ENCODE measurements at places on chromosomes 2 and 18. TPM values are rescaled to one million over a fixed set of nuclear protein-coding genes. Genes with fewer than 3 reads are reported as not detected.
A peak's percentile ranks its signal among the peaks of the same experiment; 100 is the strongest.

DIPK1C gene
- 0.36 TPM for total RNA-seq

MYOM1 gene
- 2.0 TPM for total RNA-seq

RIT2 gene
- not detected for total RNA-seq

CHRND gene
- 0.60 TPM for total RNA-seq

ERBB4 gene
- total RNA-seq: 5.3 TPM

CD28 gene
- 0.17 TPM for total RNA-seq

TMEM247 gene
- total RNA-seq: not detected

ANKMY1 gene
- total RNA-seq: 16.8 TPM

RPS27A gene
- 951 TPM for total RNA-seq

GAL3ST2 gene
- total RNA-seq: 0.19 TPM

ALLC gene
- total RNA-seq: not detected

MROH2A gene
- not detected for total RNA-seq

ADGRF3 gene
- 1.2 TPM for total RNA-seq

DLGAP1 gene
- 3.7 TPM for total RNA-seq

DNA sequence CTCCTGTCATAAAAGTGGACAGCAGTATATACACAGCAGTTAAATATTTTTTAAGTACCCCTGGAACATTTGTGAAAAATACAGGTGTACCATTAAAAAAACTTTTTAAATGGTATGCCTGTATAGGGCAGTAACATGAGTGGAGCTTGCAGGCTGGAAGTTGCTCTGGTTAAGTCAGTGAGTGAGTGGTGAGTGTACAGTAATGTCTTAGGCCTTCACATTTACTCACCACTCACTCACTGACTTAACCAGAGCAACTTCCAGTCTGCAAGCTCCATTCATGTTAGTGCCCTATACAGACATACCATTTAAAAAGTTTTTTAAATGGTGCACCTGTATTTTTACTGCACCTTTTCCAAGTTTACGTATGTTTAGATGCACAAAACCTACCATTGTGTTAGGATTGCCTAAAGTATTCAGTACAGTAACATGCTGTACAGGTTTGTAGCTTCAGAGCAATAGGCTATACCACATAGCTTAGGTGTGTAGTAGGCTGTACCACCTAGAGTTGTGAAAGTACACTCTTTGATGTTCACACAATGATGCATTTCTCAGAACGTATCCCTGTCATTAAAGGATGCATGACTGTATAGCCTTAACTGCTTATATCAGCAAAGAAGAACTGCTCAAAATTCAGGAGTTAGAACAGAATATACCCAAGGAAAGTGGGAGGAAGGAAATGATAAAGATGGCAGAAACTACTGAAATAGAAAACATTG lies 112.6 kb downstream of the EHBP1 start:
- peaks cover 4% of the 10 kb centered on the region for H3K36me3 ChIP-seq
- H3K4me1 ChIP-seq: peaks cover 6% of the 10 kb centered on the region
- H3K27me3 ChIP-seq: no peaks in the 10 kb centered on the region
- H3K4me3 ChIP-seq: no peak overlapping the region
- no peak for DNase-seq
- H3K27ac ChIP-seq: no peak overlapping the region

GRCh38 chr2:118834901-118835745 lies 12.3 kb downstream of the EN1 start:
- peak overlapping the region; percentile 77 for H3K4me3 ChIP-seq
- H3K4me1 ChIP-seq: peaks cover 6% of the 10 kb centered on the region
- DNase-seq: peak; percentile 67
- no peak overlapping the region for H3K27ac ChIP-seq
- no peaks in the 10 kb centered on the region for H3K36me3 ChIP-seq

- H3K27me3 ChIP-seq: peaks cover 29% of the 10 kb centered on the region
- DNase-seq: no peak
- H3K36me3 ChIP-seq: no peaks in the 10 kb centered on the region
Observed at GRCh38 chr2:130300258-130300969, 42.3 kb upstream of the IMP4 start.

GRCh38 chr18:62788876-62789275 lies 73.5 kb downstream of the PHLPP1 start:
- H3K4me1 ChIP-seq: peaks cover 53% of the 10 kb centered on the region
- no peaks in the 10 kb centered on the region for H3K36me3 ChIP-seq
- no peaks in the 10 kb centered on the region for H3K27me3 ChIP-seq
- H3K4me3 ChIP-seq: peak overlapping the region; percentile 1
- no peak for DNase-seq

- no peaks in the 10 kb centered on the region for H3K4me1 ChIP-seq
- no peaks in the 10 kb centered on the region for H3K36me3 ChIP-seq
- no peaks in the 10 kb centered on the region for H3K27me3 ChIP-seq
- no peak overlapping the region for H3K27ac ChIP-seq
Observed at GRCh38 chr2:223020971-223021675, 30.9 kb upstream of the KCNE4 start.

- no peak overlapping the region for H3K27ac ChIP-seq
- H3K4me1 ChIP-seq: no peaks in the 10 kb centered on the region
- H3K36me3 ChIP-seq: no peaks in the 10 kb centered on the region
- H3K27me3 ChIP-seq: no peaks in the 10 kb centered on the region
Observed at GRCh38 chr2:230267556-230267955, 42.0 kb downstream of the SP140 start.

- no peak overlapping the region for H3K4me3 ChIP-seq
- no peaks in the 10 kb centered on the region for H3K27me3 ChIP-seq
- DNase-seq: no peak
- H3K27ac ChIP-seq: no peak overlapping the region
- peaks cover 17% of the 10 kb centered on the region for H3K4me1 ChIP-seq
- H3K36me3 ChIP-seq: peaks cover 27% of the 10 kb centered on the region
Observed at GRCh38 chr2:127706215-127706990, 5.1 kb downstream of the SFT2D3 start.

- no peaks in the 10 kb centered on the region for H3K36me3 ChIP-seq
- H3K27me3 ChIP-seq: no peaks in the 10 kb centered on the region
- H3K27ac ChIP-seq: no peak overlapping the region
- H3K4me1 ChIP-seq: peaks cover 19% of the 10 kb centered on the region
Observed at GRCh38 chr2:9782197-9782719, 61.0 kb upstream of the TAF1B start.

GRCh38 chr18:51211552-51211951 lies 14.1 kb upstream of the MEX3C start:
- H3K27me3 ChIP-seq: no peaks in the 10 kb centered on the region
- H3K4me3 ChIP-seq: no peak overlapping the region
- H3K4me1 ChIP-seq: peaks cover 1% of the 10 kb centered on the region
- DNase-seq: no peak
- H3K27ac ChIP-seq: no peak overlapping the region

GRCh38 chr2:180385601-180386201 lies 378.6 kb upstream of the CWC22 start:
- H3K4me1 ChIP-seq: no peaks in the 10 kb centered on the region
- H3K36me3 ChIP-seq: no peaks in the 10 kb centered on the region
- no peaks in the 10 kb centered on the region for H3K27me3 ChIP-seq
- no peak for DNase-seq
- H3K4me3 ChIP-seq: no peak overlapping the region

- H3K4me1 ChIP-seq: peaks cover 18% of the 10 kb centered on the region
- no peak for DNase-seq
- H3K27ac ChIP-seq: peak overlapping the region; percentile 40
- no peaks in the 10 kb centered on the region for H3K36me3 ChIP-seq
- H3K4me3 ChIP-seq: peak overlapping the region; percentile 84
- peaks cover 64% of the 10 kb centered on the region for H3K27me3 ChIP-seq
Observed at GRCh38 chr2:236180076-236180816, 12.1 kb upstream of the GBX2 start.

GRCh38 chr18:77754475-77755044 lies 504.9 kb downstream of the GALR1 start:
- no peaks in the 10 kb centered on the region for H3K36me3 ChIP-seq
- DNase-seq: no peak
- H3K27ac ChIP-seq: no peak overlapping the region
- peaks cover 40% of the 10 kb centered on the region for H3K27me3 ChIP-seq
- no peak overlapping the region for H3K4me3 ChIP-seq

GRCh38 chr2:203750346-203751068 lies 44.1 kb downstream of the CD28 start:
- no peak overlapping the region for H3K27ac ChIP-seq
- no peak overlapping the region for H3K4me3 ChIP-seq
- DNase-seq: no peak
- H3K36me3 ChIP-seq: no peaks in the 10 kb centered on the region
- no peaks in the 10 kb centered on the region for H3K4me1 ChIP-seq
- no peaks in the 10 kb centered on the region for H3K27me3 ChIP-seq

- peaks cover 35% of the 10 kb centered on the region for H3K4me1 ChIP-seq
- peaks cover 8% of the 10 kb centered on the region for H3K36me3 ChIP-seq
- H3K27me3 ChIP-seq: peaks cover 10% of the 10 kb centered on the region
- no peak overlapping the region for H3K4me3 ChIP-seq
- H3K27ac ChIP-seq: no peak overlapping the region
Observed at GRCh38 chr2:238868067-238868524, 20.2 kb downstream of the TWIST2 start.

- no peak for DNase-seq
- peak overlapping the region; percentile 59 for H3K4me3 ChIP-seq
- H3K27me3 ChIP-seq: peaks cover 83% of the 10 kb centered on the region
- no peak overlapping the region for H3K27ac ChIP-seq
- no peaks in the 10 kb centered on the region for H3K4me1 ChIP-seq
Observed at GRCh38 chr2:229712136-229712535, 2.2 kb downstream of the DNER start.

DNA sequence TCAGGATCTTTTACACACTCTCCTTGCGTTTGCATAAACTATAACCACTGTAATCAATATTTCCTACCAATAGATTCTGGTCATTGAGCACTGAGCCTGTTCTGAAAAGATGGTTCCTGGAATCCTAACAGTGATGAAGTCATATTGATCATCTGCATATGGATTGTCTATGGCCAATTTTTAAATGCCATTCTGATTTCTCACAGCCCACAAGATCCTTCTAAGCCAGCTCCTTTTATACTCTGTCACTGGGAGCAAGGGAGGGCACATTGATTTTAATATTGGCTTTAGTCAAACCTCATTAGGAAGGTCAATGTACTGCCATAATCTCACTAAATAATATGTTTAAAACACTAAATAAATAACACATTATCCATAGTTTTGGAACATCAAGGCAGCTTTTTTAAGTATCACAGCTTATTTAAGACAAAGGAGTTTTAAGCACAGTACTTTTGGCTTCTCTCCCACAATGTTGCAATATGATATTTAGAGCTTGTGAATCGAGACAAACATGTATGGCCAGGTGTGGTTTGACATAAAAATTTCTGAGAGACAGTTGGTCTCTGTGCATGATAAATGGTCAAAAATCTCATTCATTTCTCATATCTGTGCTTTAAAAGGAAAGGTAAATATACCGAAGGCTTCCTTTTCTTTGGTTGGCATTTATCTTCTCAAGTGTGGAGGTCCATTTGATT lies 267.3 kb downstream of the MTX2 start:
- peaks cover 66% of the 10 kb centered on the region for H3K27me3 ChIP-seq
- H3K27ac ChIP-seq: peak overlapping the region; percentile 18
- no peaks in the 10 kb centered on the region for H3K36me3 ChIP-seq

DNA sequence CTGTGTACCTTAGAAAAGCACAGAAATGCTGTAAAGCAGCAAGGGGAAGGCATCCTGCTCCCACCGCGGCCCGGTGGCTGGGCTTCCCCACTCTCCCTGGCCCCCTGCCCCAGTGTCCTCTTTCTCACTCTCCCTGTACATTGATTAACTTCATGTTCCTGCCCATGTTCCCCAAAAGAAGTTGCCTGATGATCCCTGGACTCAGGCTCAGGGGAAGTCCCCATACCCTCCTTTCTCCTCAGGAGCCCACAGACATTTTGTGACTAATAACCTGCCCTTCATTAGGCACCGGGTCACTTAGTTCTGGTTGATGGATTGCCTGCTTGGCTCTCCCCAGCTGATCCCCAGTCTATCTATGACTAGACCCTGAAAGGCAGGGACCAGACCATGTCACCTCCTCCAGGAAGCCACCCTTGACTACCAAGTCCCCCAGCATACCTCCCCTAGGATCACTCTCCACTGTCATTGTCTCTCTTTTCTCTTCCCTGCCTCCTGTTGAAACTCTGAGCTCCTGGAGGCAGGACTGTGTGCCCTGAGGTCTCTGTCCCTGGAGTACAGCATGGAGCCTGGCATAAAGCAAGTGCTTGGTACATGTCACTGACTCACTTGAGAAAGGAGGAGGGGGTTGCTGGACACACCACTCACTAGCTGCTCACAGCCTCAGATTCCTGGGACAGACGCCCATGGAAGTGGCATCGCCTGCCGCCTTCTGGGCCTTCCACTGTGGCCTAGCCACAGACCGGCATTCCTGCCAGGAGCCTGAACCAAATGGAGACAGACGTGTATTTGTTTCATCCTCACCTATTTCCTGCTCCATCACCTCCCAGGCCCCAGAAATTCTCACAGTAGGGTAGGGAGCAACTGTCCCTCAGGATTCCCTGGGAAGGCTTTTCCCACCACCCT lies 13.5 kb downstream of the MALL start:
- H3K36me3 ChIP-seq: peaks cover 18% of the 10 kb centered on the region
- peaks cover 32% of the 10 kb centered on the region for H3K4me1 ChIP-seq
- H3K27me3 ChIP-seq: no peaks in the 10 kb centered on the region

- no peaks in the 10 kb centered on the region for H3K27me3 ChIP-seq
- DNase-seq: no peak
- no peak overlapping the region for H3K4me3 ChIP-seq
- H3K36me3 ChIP-seq: peaks cover 44% of the 10 kb centered on the region
- peaks cover 57% of the 10 kb centered on the region for H3K4me1 ChIP-seq
Observed at GRCh38 chr2:205750797-205751196, 68.5 kb downstream of the NRP2 start.

GRCh38 chr2:171515672-171516298 lies 6.5 kb upstream of the CYBRD1 start:
- H3K4me3 ChIP-seq: no peak overlapping the region
- no peaks in the 10 kb centered on the region for H3K4me1 ChIP-seq
- peaks cover 22% of the 10 kb centered on the region for H3K27me3 ChIP-seq
- DNase-seq: no peak
- H3K36me3 ChIP-seq: no peaks in the 10 kb centered on the region

DNA sequence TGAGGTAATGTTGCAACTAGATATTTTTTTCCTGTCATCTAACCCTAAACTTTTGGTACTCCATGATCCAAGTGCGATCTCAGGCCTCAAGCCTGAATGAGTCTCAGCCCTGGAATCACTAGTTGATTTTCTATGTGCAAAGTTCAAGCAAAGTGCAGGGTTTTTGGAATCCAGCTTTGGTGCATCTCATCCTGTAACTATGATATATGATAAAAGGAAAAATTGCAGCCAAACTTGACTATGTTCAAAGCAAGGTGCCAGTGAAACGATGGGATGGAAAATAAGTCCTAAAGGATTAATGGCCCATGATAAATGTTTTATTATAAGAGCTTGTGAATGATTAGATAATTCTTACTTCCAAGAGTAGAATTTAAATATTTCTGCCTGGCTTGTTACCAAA lies 78.9 kb upstream of the NT5C1B start:
- no peaks in the 10 kb centered on the region for H3K36me3 ChIP-seq
- no peak overlapping the region for H3K4me3 ChIP-seq
- no peaks in the 10 kb centered on the region for H3K27me3 ChIP-seq
- H3K4me1 ChIP-seq: peaks cover 16% of the 10 kb centered on the region
